T-cell (primary cell): ENCODE measurements at places on chromosomes 3 and 15.

GRCh38 chr3:155991847-155992246, 121.4 kb downstream of the GMPS start:
- DNase-seq: no peak

- no peak for DNase-seq
Measured at GRCh38 chr15:31235311-31236183, 91.1 kb upstream of the KLF13 start.

DNA sequence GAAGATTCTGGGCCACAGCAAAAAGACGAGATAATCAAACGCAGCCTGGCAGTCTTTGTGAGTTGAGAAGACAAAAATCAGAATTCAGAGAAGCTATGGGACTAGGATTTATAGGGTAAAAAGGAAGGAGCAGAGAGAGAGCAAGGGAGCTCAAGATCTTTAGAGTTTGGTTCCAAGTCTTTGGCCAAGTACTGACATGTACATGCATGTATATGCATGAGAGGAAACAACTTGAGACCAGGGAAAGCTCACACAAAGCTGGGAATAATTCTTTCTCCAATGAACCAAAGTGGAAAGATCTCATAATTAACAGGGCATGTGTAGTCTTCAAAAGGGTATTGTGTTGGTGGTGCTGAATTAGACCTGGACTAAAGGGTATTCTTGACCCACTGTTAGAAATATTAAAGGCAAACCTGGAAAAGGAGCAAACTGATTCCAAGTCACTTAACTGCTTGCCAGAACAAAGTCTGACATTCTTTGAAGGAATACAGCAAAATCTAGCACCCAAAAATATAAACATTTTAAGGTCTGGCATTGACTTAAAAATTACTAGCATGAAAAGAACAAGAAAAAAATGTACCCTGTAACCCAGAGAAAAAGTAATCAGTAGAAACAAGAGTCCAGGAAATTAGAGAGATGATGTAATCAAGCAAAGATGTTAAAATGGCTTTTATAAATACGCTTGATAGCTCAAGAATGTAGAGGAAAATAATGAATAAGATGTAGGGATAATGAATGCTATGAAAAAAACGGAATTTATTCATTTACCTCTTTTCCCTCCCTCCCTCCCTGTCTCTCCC, 226.0 kb upstream of the CGNL1 start:
- no peak for DNase-seq

GRCh38 chr3:106759731-106760130, 617.5 kb upstream of the CCDC54 start:
- no peak for DNase-seq

GRCh38 chr3:135128818-135129217, 333.8 kb downstream of the EPHB1 start:
- no peak for DNase-seq

DNA sequence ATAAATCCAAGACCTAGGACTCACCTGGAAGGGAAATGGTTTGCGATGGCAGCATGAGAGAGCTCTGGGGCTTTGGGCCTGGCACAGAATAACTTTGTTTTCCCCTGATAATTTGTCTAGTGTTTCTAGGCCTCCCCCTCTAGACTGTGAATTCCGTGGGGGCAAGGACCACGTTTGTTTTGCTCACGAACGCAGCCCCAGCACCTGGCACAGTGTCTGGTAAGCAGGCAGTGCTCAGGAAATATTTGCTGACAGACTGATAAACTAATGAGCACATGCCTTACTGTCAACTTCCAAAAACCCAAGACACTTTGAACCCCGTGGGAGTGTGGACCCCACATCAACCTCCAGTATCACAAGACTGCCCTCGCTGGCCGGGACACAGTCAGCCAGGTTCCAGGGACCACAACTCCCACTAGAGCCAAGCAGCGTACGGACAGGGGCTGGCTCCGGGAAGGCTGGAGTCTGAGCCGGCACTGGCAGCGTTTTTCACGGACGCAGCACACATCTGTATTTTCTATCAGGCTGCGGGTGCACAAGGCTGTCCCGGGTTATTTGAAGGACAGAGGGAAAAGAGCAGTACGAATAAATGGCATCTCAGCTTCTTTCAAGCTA, 146.5 kb downstream of the XXYLT1 start:
- no peak for DNase-seq

DNA sequence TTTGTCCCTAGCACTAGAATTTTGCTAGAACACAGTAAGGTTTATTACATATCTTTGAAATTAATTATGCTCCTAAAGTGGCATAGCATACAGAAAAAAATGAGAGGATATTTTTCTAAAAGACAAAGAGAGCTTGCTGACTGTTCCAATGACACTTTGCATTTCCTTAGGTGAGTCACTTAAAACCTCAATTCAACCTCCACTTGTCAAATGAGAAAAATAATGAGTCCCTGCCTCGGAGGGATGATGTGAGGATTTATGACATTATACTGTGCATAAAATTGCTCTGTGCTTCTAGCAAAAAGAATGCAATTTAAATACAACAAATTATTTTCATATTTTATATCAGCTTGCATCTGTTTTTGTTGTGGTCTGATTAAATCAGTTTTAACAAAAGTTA, 1417.0 kb upstream of the ALCAM start:
- DNase-seq: no peak

DNA sequence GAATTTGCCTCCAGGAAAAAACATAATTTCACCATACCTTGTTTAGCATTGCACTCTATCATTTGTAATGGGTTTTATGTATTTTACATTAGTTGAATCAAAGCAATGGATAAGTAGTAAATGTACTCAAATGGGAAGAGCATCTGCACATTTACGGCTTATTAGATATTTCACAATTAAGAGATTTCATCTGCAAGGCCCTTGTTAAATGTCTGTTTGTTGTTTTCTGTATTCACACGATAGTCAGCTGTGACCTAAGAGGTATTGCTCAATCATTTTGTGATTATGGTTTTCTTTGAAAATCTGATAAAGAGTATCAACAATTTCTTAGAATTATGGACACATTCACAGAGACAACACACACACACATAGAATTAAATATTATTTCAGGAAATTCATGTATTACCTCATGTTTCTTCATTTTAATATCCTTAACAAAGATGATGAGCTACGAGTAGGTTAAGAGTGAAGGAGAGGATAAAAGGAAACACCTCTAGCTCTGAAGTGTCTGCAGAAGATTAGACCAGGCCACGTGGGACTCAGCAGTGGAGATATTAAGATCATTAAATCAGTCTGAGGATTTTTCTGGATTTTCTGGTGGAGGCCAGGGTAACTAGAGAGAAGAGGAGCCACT, 121.9 kb upstream of the POU1F1 start:
- no peak for DNase-seq

GRCh38 chr3:60645801-60646200, 605.5 kb downstream of the FHIT start:
- DNase-seq: no peak

DNA sequence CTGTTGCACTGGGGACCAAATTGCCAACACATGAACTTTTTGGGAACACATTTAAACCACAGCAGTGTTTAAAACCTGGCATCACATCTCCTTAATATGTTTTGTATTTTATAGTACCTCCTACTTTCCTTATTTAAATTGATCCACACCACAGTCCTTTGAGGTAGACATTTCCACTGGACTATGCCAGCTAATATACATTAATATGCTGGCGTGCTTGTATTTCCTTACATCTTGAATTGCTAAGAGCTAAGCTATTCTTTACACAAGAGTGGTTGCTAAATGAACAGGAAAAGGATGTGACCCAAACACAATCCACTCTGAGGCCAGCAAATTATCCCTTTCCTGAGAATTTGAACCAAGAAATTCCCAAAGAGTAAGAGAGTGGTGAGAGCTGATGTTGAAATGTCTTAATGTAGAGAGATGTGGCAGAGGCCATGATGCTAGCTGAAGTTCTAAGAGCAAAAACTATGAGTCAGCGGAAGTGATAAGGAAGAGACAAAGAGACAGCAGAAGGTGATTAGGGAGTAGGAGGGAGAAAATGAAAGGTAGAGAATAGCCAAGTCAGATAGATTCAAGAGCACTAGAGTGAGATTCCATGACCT, 131.2 kb downstream of the CD47 start:
- DNase-seq: no peak

DNA sequence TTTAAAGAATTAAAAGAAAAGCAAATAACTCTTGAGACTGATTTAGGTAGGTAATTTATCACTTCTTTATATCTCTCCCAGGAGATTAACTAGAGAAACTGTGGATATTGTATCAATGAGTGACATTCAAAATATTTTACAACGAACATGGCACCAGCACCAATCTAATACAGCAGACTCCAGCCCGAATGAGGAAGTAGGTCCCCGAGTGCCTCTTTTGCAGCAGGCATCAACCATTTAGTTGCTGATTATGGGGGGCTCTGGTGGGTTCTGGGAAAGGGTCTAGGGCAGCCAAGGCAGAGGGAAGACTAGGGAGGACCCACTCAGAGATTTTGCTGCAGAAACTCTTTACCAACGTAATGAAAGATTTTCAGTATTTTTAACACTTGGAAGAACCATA, 31.7 kb upstream of the TTC14 start:
- no peak for DNase-seq
